ENCODE measurements at places on chromosomes 12 and 14. TPM values are rescaled to one million over a fixed set of nuclear protein-coding genes. Genes with fewer than 3 reads are reported as not detected.

The CCDC91 gene
- polyA plus RNA-seq = 25.5 TPM

The HPD gene
- 3.5 TPM for polyA plus RNA-seq

The RIPK3 gene
- 4.4 TPM for polyA plus RNA-seq

The ZNF605 gene
- polyA plus RNA-seq = 22.6 TPM

The EIF2S3B gene
- polyA plus RNA-seq = 11.1 TPM

The JAG2 gene
- polyA plus RNA-seq = 11.4 TPM

The CLEC4D gene
- polyA plus RNA-seq = 0.30 TPM

The SAMD15 gene
- 8.6 TPM for polyA plus RNA-seq

The MYO1H gene
- 2.0 TPM for polyA plus RNA-seq

GRCh38 chr12:104793285-104793684 lies 164.8 kb downstream of the SLC41A2 start:
- no peak for DNase-seq

- DNase-seq = no peak
These were observed 1.8 kb upstream of the RNU7-1 start for GRCh38 chr12:6941782-6942181.

DNA sequence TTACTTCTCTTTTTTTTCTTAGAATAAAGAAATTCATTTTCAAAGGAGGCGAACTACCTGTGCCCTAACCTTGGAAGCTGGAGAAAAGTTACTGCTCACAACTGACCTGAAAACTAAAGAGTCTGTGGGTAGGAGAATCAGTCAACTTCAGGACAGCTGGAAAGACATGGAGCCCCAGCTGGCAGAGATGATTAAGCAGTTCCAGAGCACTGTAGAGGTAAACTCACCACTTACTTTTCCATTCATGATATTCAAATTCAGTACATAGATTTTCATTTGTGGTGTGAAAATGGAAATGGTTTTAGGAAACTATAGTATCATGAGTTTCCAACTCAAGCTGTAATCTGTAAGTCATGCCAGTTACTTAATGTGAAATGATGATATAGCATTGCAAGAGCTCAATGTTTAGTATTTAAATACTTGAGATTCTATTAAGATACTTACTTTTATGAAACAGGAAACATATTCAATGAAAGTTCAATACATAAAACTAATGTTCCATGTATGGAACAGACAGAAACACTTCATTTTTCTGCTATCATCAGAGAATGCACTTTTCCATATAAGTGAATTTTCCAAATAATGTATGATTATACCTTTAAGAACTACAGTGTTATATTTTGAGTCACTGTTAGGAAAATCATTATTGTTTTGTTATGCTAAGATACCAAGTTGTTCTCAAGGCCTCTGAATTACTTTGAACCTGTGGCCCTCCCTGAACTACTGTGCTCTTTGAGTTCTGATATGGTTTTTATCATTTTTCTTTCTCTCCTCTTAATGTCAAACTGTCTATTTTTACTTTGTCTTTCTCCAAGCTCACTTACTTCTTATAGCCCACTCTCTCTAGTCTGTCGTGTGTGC lies 119.0 kb downstream of the ESR2 start:
- no peak for DNase-seq

DNA sequence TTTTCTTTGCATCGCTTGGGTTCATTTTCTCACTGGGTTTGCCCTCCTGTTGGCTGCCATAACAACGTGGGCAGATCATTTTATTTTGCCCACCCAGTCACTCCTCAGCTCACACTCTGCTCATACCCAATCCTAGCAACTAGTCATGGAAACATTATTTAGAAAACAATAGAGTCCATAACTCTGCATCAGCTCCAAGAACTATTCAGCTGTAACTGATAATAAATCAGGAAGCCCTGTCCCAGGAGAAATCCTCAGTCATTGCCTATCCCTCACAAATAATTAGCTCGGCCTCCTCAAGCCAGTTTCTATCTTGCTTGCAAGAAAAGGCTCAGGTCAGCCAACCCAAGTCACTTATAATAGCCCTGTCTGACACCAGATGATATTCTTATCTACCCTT lies 43.2 kb downstream of the RTN1 start:
- DNase-seq = no peak

DNA sequence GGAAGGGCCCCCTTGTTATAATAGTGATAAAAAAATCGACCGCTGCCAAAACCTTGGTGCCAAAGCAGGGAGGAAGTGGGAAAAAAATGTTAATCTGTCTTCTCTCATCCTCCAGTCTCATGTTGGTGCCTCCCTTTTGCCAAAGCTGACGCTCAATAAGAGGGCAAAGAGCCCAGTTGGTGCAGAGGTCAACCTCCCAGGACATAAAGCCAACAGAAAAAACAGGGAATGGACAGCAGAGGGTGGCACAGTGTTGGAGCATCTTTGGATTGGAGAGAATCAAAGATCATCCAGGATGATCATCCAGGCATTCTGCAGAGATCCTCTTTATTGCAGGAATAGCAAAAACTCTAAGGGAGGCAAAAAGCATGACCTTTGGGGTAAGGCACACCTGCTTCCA lies 9.8 kb upstream of the TTC9 start:
- DNase-seq = no peak

DNA sequence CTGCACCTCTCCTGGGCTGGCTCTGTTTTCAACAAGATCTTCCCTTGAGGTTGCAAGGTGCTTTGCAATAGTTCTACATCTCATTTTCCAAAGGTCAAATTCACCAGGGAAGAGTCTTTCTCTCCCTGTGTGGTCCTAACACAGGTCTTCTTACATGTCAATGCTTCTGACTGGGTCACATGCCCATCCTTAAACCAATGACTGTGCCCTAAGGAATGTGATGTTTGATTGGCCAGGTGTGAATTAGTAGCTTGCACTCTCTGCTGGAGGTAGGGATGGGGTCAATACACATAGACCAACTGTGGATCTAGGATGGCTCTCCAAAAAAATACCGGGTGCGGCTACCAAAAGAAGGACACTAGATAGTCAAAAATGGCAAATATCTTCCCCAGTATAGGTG lies 19.9 kb upstream of the KCNK10 start:
- no peak for DNase-seq

- DNase-seq = no peak
These were observed 148.6 kb upstream of the SLC38A2 start for GRCh38 chr12:46521145-46521544.

DNA sequence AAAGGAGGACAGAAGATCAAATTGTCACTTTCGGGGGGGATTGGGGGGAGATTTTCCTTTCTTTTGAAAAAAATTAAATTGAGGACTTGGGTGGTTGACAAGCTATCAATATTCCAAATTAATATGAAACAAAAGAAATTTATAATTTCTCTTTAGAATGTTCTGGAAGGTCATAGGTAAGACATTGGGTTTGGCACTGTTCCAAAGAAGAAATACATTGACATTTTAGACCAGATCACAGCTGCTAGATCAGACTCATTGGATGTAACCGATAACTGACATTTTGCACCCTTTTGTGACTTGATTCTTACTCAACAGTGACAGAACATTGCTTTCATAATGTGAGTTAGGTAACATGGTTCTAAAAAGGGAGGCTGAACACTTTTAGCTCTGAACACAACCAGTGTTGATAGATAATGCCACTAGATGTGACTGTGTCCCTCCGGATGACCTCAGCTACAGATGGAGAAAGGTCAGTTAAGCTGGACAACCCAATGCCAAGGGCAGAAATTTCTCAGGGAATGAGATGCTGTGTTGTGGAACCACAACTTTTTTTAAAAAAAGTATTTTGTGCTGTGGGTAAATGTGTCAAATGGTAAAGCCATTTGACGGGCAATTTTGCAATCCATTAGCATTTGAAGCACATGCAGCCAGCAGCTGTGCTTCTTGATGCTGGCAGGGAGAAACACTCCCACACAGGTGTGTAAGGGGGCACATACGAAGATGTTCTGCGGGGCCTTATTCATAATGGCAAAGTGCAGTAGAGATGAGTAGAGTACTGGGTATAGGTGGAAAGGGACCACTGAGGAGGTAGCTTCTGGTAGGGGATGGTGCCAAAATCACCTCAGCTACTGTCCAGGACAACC lies 62.9 kb downstream of the RFX4 start:
- no peak for DNase-seq

DNA sequence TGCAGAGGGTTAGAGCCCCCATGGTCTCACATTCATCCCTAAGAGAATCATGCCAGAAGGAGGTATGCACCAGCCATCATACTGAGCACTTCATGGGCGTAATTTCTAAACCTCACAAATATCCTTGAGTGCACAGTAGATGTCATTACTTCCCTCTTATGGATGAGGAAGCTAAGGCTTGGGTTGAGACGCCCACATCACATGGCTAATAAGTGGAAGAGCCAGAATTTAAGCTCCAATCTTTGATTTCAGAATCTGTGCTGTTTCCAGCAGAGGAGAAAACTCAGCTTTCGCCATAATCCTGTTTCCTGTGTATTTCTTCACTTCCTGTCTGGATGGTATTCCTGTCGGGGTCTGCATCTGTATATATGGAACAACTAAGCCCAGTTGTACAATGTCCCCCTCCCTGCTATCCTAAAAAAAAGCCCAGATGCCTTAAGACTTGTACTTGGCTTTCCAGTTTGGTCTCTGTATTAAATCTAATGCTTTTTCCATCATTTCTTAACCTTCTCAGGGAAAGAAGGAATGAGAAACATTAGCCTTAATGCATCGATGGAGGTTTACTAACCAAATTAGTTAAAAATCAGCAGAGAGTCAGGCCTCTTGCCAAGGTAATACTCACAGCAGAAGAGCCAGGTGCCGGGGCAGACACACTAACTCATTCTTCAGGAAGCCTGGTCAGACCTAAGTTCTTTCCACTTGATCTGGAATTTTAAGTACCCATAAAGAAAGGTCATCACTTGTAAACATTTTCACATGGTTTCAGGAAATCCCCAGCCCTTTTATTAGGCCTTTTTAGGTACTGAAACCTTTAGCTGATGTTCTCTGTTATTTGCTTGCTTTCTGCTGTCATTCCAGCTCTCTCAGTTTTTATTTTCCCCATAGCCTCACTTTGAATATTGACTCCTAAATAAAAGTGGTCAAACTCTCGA lies 5.3 kb downstream of the ISCU start:
- no peak for DNase-seq

- DNase-seq = no peak
These were observed 387 bp upstream of the IPO8 start for GRCh38 chr12:30696103-30696408.
